Activated CD8-positive, alpha-beta memory T cell treated with anti-CD3 and anti-CD28 coated beads for 1 hour (primary cell): ENCODE measurements at places on chromosomes 3 and 15.

- DNase-seq = no peak
Observed at GRCh38 chr3:151130428-151130827, 45.0 kb downstream of the MED12L start.

GRCh38 chr3:11661827-11662226 lies 18.1 kb upstream of the VGLL4 start:
- no peak for DNase-seq

GRCh38 chr15:68618908-68619698 lies 40.3 kb downstream of the CORO2B start:
- no peak for DNase-seq

DNA sequence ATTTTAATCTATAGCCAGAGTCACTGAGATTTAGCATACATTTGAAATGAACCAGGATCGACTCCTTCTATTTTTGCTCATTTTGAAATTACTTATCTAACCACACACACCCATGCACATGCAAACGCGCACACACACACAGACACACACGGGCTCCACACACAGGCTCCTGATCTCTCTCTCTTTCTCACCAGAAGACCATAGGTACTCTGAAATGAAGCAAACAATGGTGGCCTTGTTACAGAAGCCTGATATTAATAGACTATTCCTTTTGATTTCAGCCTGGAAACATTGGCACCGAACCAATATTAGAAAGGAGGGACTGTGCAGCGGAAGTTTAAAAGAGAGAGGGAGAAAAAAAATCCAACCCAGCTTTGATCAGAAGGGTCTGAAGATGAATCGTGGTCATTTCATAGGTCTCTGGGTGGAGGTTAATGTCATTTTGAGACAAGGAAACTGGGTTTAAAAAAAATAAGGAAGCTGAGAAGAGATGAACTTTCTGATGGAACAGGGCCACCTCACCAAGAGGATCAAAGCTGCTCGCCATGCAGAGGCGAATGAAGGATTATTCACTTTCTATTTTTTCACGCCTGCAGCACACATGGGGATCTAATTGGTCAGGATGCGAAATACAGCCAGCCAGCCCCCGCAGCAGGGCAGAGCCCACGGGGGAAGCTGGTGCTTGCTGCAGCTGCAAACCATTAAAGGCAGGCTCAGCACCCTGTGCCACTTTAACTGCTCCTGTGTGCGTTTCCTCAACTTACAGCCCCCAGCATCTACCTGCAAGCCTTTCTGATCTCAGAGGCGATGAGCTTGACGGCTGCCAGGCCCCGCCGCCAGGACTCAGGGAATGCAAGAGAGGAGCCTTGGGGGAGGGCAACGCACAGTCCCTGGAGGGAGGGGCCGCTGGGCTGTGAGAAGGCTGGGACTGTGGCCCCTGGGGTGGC lies 88.8 kb downstream of the HES1 start:
- no peak for DNase-seq

DNA sequence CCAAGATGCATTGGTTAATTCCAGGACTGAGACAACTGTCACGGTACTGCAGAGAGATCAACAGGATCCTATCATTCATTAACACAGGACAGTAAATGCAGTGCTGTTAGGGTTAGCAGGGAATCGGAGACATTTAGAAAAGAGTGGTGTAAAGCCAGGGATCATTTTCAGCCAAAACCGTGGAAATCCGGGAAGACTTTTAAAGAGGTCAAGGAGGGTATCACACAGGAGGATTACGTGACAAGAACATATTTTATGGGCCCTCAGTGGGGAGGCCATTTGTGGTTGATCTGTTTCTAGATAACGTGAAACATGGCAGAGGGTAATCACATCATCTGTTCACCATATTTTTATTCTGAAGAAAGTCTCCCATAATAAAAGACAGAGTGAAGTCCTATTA lies 216.1 kb downstream of the PTPRG start:
- no peak for DNase-seq

GRCh38 chr3:64229903-64230302 lies 4.6 kb upstream of the PRICKLE2 start:
- DNase-seq = no peak

- DNase-seq = no peak
Observed at GRCh38 chr3:15948388-15948787, 150.6 kb upstream of the ANKRD28 start.

- DNase-seq = no peak
Observed at GRCh38 chr15:76201536-76202255, 109.6 kb downstream of the ETFA start.
